Immature natural killer cell (primary cell): ENCODE measurements at places on chromosomes 4 and X. TPM values are rescaled to one million over a fixed set of nuclear protein-coding genes. Genes with fewer than 3 reads are reported as not detected.

Gene SLC34A2
- not detected for polyA plus RNA-seq

GRCh38 chr4:115537387-115537786, 424.0 kb upstream of the NDST4 start:
- no peak overlapping the region for H3K4me3 ChIP-seq
- H3K4me1 ChIP-seq: no peaks in the 10 kb centered on the region
- no peaks in the 10 kb centered on the region for H3K36me3 ChIP-seq
- H3K27ac ChIP-seq: no peak overlapping the region

DNA sequence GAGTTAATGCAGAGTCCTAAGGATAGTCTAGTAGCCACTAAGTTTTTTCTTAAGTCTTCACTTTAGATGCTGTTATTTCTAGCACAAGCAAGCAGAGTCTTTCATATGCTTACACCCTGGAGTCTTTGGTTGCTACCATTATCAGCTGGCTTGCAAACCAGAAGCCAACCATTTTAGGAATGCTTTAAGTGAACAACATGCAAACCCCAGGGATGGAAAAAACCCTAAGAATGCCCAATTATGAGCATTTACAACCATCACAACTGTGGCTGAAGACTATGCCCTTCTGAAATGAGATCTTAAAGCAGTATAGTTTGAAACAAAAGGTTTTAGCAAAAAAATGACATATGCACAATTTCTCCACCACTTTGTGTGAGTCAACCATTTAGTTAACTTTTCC, 6.6 kb downstream of the MID1IP1 start:
- no peaks in the 10 kb centered on the region for H3K36me3 ChIP-seq
- H3K4me3 ChIP-seq: no peak overlapping the region
- peaks cover 36% of the 10 kb centered on the region for H3K4me1 ChIP-seq
- H3K27me3 ChIP-seq: peaks cover 3% of the 10 kb centered on the region

GRCh38 chr4:186132577-186133242, 28.2 kb downstream of the FAM149A start:
- H3K27me3 ChIP-seq: peaks cover 1% of the 10 kb centered on the region
- no peaks in the 10 kb centered on the region for H3K4me1 ChIP-seq
- no peak overlapping the region for H3K27ac ChIP-seq
- H3K36me3 ChIP-seq: no peaks in the 10 kb centered on the region
- no peak overlapping the region for H3K4me3 ChIP-seq
- no peak for DNase-seq

GRCh38 chrX:88944661-88945060, 197.6 kb downstream of the CPXCR1 start:
- H3K27me3 ChIP-seq: peaks cover 3% of the 10 kb centered on the region
- no peaks in the 10 kb centered on the region for H3K36me3 ChIP-seq
- no peak overlapping the region for H3K27ac ChIP-seq
- no peak overlapping the region for H3K4me3 ChIP-seq
